ENCODE measurements at places on chromosomes 12 and 14. TPM values are rescaled to one million over a fixed set of nuclear protein-coding genes. Genes with fewer than 3 reads are reported as not detected.
A peak's percentile ranks its signal among the peaks of the same experiment; 100 is the strongest.

- no peak for DNase-seq
These were observed 183.2 kb downstream of the AKAP6 start for GRCh38 chr14:32512348-32512747.

The PLEKHD1 gene
- total RNA-seq: not detected

- DNase-seq: no peak
These were observed 183.6 kb downstream of the ERC1 start for GRCh38 chr12:1174659-1175058.

DNA sequence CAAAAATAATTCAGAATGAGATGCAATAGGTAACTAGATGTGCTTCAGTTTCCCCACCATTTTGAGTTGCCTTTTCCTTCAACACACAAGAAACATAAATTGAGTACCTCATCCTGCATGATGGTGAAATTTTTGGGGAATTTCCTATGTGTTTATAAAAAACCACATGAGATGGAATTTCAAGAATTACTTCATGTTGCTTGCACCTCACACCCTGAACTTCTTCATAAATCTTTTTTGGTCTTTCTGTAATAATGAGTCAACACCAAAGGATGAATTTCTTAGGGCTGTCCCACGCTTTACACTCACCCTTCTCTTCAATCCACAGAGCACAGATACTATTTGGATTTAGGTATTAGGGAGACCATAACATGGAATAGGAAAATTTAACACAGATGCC, 22.6 kb upstream of the LUM start:
- DNase-seq: no peak

DNA sequence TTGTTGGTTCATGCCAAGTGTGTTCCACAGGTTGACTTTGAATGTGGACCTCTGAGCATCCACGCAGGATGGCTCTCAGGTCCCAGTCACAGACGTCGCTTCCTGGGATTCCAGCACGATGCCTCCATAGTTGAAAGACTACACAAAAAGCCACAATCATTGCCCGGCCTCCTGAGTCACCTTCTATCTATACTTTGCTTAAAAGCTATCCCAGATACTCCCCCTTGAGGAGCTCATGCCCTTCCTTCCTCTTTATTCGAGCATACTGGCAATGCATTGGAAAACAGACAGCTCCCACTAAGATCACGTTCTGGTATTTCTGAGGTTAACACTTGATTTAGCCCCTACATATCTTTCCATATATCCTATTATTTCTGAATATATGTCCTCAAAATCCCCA, 40.1 kb downstream of the ZNF664 start:
- DNase-seq: no peak

The SRSF5 gene
- 291 TPM for total RNA-seq

DNA sequence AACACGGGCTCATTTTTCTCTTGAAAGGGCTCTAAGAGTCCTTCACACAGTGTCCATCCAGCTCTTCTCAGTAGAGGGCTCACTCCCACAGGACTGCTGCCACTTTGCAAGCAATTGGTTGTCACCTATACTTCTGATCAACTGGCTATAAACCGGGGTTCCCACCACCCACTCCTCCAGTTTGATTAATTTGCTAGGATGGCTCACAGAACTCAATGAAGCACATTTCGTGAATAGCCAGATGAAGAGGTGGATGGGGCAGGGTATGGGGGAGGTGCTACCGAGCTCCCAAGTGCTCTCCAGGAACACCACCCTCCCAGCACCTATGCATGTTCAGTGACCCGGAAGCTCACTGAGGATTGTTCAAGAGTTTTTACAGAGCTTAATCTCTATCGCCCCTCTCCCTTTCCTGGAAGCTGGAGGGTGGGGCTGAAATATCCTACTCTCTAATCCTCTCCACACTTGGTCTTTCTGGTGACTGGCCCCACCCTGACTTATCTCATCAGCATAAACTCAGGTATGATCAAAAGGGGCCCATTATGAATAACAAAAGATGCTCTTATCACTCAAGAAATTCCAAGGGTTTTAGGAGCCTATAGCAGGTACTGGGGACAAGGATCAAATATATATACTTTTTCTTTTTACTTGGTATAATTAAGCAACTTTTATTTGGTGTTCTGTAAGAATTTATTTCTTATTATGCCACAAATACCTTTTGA, 13.9 kb upstream of the EGLN3 start:
- DNase-seq: no peak

DNA sequence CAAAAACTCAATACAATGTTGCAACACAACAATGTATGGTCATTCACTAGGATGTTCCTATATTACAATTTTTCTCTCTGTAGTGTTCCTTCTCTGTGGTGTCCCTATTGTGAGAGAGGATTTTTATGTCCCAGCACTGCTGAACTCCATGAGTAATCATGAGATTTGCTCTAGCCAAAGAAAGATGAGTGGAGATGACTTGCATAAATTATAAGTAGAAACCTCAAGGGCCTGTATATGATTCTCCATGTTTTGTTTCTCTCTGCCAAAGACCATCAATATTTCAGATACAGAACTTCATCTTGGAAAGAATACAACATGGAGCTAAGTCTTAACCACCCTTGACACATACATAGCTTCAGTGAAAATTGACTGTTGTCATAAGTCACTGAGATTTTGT, 579.1 kb downstream of the TMTC2 start:
- DNase-seq: no peak

The TCL1B gene
- not detected for total RNA-seq

GRCh38 chr12:19998411-19998810, 369.9 kb upstream of the PDE3A start:
- DNase-seq: no peak

The KRT79 gene
- not detected for total RNA-seq

GRCh38 chr12:70639535-70639934, 2.3 kb upstream of the PTPRB start:
- DNase-seq: no peak

The KLHL33 gene
- total RNA-seq: 0.09 TPM

- no peak for DNase-seq
These were observed 200.6 kb downstream of the ANO4 start for GRCh38 chr12:100995201-100995600.

The FERMT2 gene
- 1.7 TPM for total RNA-seq

- no peak for DNase-seq
These were observed at the start of gene STON2 for GRCh38 chr14:81400202-81400678. STON2 (minus strand) TSS chr14:81400324; CDS start chr14:81398382, 1,942 bp downstream.

The VIPAS39 gene
- total RNA-seq: 18.7 TPM

GRCh38 chr12:96814200-96814599, 92.9 kb upstream of the NEDD1 start:
- DNase-seq: no peak

The NUP37 gene
- 90.1 TPM for total RNA-seq

GRCh38 chr14:50816395-50817047, 14.4 kb downstream of the NIN start:
- no peak for DNase-seq

GRCh38 chr12:29957835-29958234, 174.1 kb upstream of the TMTC1 start:
- DNase-seq: no peak

DNA sequence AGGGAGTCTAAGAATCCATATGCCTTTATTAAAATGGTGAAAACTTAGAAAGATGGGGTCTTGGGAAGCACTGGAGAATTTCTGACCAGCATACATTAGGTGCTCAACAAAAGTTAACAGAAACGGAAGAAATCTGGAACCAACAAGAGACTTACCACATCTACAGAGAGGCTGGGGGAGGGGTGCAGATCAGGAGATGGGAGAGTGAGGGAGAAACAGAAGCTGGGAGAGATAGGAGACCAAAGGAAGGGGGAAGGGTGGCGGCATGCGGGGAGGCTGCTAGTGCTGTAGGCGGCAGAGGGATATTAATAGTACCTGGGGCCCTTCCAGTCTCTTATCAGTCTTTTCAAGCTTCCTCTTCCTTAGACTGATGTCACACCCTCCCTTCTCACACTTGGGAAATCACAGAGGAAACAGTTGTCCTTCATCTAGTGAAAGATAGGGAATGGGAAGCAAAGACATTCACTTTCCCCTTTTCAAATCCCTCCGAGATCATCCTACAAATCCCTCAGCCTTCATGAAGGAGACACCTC, 18.1 kb downstream of the ZBTB39 start:
- DNase-seq: no peak

The MRPL52 gene
- 181 TPM for total RNA-seq

DNA sequence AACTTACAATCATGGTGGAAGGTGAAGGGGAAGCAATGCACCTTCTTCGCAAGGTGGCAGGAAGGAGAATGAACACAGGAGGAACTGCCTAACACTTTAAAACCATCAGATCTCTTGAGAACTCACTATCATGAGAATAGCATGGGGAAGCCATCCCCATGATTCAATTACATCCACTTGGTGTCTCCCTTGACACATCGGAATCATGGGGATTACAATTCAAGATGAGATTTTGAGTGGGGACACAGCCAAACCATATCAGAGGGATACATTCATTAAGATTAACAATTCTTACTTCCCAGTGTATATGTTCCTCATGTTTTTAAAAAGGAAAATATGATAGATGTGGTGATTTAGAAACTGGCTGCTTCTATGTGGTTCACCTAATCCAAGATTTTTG, 117.9 kb downstream of the PDE3A start:
- no peak for DNase-seq

The OVCH1 gene
- not detected for total RNA-seq

GRCh38 chr12:21697904-21698630, 40.4 kb upstream of the LDHB start:
- DNase-seq: no peak

GRCh38 chr12:65566751-65567150, 257.5 kb upstream of the HMGA2 start:
- no peak for DNase-seq

GRCh38 chr12:66107451-66107915, 23.1 kb downstream of the LLPH start:
- DNase-seq: peak; percentile 61

- no peak for DNase-seq
These were observed 8.9 kb downstream of the APAF1 start for GRCh38 chr12:98653866-98654493.

The SELPLG gene
- total RNA-seq: 37.0 TPM

- DNase-seq: no peak
These were observed 18.9 kb upstream of the CARMIL3 start for GRCh38 chr14:24032727-24033418.

The PPM1H gene
- 0.13 TPM for total RNA-seq

The KRT75 gene
- total RNA-seq: not detected

The RIPK3 gene
- 11.6 TPM for total RNA-seq

DNA sequence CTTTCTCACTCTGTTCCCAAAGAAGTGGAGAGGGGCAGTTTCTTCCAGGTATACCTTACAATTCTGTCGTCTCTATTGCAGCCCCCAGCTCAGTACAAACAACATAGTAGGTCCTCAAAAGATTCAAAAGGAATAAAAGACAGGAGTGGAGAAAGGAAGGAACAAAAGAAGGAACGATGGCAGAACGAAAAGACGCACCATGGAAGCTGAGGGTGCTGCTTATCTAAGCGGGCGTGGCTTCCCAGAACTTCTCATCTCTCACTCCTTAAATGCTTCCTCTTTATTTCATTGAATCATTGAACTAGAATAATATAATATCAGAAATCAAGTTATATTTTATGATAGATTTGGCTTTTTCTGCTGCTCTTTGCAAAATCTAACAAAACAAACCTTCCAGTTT, 13.7 kb upstream of the LTA4H start:
- no peak for DNase-seq

- DNase-seq: no peak
These were observed 23.9 kb downstream of the GPR19 start for GRCh38 chr12:12671850-12672660.
